Uterus (tissue), 4 donors: ENCODE measurements at places on chromosomes 1 and 21.

DNA sequence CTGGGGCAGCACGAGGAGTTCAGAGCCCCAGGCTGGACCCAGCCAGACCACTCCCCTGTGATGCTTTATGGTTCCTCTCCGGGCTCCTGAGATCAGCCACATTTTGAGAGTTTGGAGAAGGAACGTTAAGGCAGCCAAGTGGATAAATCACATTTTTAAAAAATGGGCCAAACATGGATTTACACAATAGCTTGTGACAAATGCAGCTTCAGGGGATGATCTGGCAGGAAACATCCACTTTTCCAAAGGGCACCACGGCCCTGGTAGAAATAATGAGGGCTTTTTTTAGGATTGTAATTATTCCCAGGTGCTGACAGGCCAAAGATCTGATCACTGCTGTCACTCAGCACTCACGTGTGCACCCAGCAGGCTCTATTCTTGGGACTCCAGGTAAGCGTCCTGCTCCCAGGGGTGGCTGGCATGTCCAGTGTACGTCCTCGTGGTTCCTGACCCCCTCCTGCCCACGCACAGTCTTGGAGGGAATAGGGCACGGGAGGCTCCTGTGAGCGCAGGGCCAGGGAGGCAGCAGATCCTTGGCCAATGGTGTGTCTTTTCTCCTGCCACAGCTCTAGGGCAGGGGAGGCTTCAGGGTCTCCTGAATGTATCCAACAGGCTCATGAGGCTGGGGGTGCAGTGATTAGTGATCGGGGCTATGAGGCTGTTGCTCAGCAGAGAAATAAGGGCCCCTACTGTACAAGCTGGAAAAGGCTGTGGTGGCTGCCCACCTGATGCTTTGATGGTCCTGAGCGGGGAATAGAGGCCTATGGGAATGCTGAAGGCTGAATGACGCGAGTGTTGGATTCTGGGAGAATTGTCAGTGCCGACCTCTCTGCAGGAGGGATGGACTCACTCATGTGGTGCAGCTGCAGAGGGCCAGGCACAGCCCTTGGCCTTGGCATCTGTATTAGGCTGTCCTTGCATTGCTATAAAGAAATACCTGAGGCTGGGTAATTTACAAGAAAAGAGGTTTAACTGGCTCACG lies 415.7 kb downstream of the PTPRU start:
- no peak for DNase-seq

DNA sequence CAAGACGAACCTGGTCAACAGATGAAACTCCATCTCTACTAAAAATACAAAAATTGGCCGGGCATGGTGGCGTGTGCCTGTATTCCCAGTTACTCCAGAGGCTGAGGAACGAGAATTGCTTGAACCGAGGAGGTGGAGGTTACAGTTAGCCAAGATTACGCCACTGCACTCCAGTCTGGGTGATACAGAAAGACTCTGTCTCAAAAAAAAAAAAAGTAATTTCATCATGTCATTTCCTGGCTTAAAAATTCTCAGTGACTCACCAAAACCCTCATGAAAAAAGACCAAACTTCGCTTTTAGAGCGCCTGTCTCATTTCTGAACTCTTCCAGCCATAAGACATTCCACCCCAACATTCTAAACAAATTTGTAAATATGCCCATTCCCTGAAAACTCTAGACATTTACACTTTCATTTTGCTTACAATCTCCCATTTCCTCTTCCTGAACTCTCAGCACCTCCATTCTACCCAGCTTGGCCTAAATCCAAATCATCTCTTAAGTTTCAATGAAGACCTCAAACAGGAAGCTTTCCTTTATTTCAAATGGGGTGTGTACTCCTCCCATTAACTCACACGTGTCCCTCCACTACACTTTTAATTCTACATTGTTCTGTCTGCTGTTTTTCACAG lies 50.5 kb upstream of the PRRC2C start:
- peak; percentile 62 for DNase-seq

- no peak for DNase-seq
Measured at GRCh38 chr1:35925741-35926140, 5.2 kb upstream of the AGO3 start.

GRCh38 chr1:53145942-53146708 lies 3.7 kb upstream of the SLC1A7 start:
- peak; percentile 73 for DNase-seq
